ENCODE measurements at places on chromosomes 7 and 10.

GRCh38 chr7:16170671-16171070, 250.7 kb downstream of the CRPPA start:
- no peak for DNase-seq

- DNase-seq = no peak
Measured at GRCh38 chr10:79089632-79090031, 20.9 kb downstream of the ZMIZ1 start.

DNA sequence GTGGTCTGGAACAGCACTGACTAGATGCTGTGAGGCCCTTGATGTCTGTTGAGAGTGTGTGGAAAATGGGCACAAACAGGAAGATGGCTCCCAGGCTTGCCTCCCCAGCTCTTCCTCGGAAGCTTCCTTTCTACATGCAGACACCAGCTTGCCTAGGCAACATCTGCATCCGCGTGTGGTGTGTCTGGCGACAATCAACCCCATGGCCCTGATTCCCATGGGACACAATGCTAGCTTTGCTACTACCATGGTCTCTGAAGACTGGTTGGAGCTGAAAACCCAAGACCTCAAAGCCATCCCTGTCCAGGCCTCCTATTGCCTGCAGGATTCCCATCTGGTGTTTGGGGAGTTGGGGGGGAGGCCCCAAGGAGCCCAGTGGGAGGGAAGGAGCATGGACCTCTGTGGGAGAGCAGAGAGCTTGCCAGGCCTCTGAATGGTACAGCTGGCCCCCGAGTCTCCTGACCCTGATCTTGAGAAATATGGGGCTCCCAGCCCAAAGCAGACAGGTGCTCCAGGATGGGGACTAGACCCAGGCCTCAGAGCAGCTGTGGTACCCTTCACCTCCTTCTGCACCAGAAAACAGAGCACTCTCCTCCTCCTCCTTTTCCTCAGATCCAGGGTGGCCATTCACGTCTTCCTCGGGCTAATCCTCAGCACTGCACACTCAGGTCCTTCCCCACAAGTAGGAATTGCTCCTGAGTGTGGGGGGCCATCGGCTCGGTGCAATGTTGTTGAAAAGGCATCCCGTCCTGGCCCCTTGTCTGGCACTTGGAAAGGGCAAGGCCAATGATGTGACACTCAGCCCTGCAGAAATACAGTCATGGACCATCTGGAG, 57.6 kb downstream of the ARHGAP22 start:
- DNase-seq = no peak

DNA sequence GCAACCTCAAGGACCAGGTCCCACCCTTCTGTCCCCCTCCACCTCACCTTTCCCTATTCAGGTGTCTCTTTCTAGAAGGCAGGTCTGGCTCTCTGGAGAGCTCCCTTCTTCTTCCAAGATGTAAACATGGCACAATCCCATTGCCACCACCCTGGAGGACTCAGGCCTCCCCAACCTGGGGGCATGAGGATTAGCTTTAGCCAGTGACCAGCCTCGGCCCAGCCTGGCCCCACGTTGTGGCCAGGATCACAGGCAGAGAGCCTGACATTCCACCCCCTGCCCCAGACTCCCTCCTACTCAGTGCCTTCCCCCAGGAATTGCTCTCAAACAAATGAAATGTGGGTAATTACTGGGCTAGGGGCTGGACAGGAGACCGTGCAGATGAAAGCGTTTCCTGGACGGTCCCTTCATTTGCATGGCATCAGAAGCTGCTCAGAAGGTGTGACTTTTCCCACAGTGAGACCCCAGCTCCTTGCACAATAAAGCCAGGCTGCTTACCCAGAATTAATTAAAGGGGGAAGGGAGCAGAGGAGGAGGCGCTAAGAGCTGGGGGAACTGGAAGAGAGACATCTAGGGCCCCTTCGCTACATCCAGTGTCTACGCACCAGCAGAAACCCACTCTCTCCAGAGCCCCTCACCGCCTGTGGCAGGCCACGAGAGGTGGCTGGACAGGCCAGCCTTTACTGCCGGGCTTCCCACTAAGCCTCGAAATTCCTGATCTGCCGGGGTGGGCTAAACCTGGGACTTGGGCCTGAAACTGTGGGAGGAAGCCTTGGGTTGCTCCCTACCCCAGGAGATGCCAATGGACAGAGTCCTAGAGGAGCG, 7.7 kb downstream of the FGF8 start:
- DNase-seq = no peak

GRCh38 chr10:60035984-60036383, 129.6 kb upstream of the CCDC6 start:
- no peak for DNase-seq

DNA sequence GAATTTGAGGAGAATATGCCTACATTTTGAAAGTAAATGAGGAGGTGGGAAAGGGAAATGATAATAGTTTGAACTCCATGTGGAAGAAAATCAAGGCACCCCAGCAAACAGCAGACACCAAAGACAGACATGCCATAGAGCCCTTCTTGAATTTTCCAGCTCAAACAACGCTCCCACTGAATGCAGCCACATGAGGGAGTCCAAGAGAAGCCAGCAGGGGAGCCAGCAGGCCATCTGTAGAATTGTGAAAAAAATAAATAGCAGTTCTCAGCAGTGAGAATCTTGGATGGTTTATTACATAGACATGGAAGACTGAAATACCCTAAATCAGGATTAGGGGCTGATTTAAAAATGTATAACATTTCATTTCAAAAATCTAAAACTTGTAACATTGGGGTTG, 1567.3 kb upstream of the LRRTM3 start:
- no peak for DNase-seq

DNA sequence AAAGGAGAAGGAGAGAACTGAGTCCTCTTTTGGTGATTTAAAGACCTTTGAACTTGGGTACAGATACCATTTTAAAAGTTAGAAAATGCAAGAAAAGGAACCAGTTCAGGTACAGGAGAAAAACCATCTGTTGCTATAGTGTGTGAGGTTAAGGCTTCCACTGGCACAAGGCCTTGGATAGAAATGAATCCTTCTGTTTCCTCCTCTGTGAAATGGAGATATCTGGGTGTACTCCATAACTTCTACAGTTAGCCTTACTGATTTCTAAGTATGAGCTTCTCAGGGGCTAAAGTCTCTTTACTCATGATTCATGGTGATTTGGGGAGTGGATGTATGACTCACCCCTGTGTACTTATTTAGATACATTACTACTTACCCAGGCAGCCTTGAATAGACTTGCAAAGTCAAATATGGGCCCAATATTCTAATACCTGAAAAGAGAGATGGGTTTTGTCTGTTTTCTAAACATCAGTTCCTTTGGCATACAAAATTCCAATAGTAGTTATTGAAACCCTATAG, 117.2 kb upstream of the ADO start:
- DNase-seq = no peak

DNA sequence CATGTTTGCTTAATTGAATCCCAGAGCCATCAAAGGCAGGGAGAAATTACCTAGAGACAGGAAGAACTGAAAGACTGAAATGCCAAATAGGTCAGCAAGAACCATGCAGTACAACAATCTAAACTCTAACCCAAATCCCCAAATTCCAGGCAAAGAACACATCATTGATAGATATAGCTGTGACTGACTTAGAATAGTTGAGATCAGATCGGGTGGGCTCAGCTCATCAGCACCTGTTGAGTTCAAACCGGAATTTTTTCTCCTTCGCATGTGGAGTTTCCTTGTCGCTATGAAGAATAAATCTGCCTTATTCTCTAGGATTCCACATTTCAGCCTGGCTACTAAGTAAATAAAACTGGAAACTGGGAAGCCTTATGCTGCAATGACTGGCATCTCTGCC, 1.4 kb downstream of the ANKMY2 start:
- no peak for DNase-seq

GRCh38 chr7:8590791-8591190, 157.4 kb downstream of the NXPH1 start:
- no peak for DNase-seq

- DNase-seq = no peak
Measured at GRCh38 chr10:73773152-73773879, 8.5 kb upstream of the CHCHD1 start.

DNA sequence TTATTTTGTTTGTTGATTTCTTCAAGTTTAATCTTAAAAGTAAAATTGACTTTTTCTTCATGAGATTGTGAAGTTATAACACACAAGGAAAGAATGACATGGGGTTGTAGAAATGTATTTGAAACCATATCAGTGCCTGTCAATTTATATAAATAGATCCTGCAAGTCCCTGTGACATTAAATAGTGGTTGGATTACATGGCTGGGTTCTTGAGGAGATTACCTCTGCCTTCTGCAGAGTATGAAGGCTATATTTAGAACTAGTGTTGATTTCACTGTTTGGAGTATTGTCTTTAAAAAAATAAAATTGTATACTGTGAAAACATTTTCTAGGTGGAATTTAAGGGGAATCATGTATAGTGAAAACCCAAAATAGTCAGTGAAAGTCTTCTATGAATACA, 385.8 kb upstream of the SMIM30 start:
- no peak for DNase-seq

- DNase-seq = no peak
Measured at GRCh38 chr10:83425306-83425705, 714.0 kb upstream of the GHITM start.

GRCh38 chr7:127900732-127901685, 130.2 kb downstream of the LRRC4 start:
- no peak for DNase-seq

GRCh38 chr7:7789551-7789988, 71.2 kb upstream of the RPA3 start:
- DNase-seq = no peak

DNA sequence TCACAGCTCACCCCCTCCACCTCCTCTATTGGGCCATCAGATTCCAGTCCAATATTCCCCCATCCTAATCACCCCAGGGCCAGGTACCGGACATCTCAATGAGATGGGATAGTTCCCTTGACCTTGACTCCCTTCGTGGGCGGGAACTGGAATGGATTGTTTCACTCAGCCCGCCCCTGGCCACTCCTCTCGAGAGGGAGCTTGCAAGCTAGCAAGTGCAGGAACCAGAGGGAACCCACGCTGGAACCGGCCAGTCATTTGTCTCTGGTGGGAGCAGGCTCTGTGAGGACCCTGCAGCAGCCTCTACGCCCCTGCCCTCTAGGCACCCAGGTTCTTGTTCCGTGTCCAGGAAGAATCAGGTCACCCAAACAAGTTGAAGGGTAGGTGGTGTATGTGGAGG, 11.0 kb upstream of the RADIL start:
- no peak for DNase-seq

- DNase-seq = no peak
Measured at GRCh38 chr7:3356173-3356572, 55.1 kb downstream of the SDK1 start.

GRCh38 chr7:44894888-44895580, 9.7 kb upstream of the PURB start:
- DNase-seq = no peak

DNA sequence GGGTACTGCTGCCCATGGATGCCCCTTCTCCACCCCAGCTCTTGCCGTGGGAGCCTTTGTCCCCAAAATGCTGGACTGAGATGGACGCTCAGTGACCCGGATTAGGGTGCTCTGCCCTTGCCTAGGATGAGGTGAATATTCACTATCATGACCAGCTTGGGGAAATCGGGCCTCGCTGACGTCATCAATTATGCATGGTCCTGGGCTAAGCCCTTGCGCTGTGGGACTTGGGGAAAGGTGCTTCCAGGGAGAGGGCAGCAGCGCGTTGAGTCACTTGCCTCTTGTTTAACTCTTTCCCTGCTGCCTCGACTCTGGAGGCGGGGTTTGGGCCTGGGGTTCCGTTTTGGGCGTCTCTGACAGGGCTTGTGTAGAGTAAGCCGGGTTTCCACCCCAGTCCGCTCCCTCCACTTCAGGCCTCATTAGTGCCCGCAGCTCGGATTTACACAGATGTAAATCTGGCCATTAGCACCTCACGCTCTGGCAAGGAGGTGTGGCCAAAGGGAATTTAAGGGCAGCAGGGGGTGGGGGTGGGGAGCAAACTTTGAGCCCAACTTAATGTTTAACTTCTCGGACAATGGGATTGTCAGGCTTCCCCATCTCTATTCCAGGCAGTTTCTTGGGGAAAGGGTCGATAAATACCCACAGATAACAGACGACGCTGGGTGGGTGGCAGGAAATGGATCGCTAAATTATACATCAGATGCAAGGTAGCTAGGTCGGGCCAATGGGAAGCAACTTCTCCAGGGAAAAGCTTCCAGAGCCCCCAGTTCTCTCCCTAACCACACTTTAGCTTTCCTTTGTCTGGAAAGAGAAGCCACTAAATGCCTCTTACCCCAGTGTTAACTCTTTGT, 51.3 kb upstream of the TCF7L2 start:
- no peak for DNase-seq

DNA sequence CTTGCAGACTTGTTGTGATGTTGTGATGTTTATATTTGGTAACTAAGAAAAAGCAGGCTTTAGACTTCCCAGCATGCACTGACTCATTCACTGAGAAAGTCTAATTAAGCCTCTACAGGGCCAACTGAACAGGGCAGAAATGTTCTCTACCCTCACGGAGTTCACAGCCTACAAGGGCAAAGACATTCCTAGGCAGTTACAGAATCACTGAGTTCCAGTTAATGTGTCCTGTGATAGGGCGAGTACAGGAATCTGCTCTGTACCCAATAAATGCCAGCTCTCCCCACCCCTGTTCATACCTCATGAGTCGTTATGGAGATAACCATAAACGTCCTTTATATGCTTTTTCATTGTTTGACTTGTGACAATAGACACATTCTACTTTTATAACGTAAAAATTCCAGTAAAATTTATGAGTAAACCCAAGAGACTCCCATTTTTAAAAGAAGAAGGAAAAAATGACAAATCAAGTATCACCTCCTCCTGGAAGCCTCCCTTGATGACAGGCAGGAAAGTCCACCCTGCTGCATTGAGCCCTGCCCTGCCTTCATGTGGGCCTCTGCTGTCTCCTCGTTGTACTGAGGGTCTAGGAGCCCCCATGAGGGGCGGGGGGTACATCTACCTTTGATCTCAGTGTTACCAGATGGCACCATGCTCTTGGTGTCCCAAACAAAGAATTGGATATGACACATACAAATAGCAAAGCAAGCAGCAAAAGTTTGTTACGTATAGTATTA, 14.3 kb downstream of the MUC12 start:
- no peak for DNase-seq

- no peak for DNase-seq
Measured at GRCh38 chr10:60729106-60729505, 49.2 kb upstream of the CDK1 start.

- no peak for DNase-seq
Measured at GRCh38 chr7:157638563-157638962, 301.8 kb downstream of the DNAJB6 start.

DNA sequence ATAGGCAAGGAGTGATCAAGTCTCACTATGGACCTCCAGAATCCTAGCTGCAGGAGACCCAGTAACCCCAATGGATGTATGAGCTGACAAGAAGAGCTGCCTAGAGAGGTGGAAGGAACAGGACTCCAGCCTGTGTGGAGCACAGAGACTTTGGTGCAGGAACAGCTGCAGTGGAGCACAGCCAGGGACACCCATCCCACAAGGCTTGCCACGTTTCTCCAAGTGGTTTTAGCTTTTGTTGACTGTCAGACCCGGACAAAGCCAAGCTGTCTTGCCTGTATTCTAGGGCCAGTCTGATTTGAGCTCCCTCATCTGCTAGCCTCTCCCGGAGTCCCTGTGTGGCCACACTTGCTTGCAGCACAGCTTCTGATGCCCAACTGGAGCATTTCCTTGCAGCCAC, 224.7 kb downstream of the CHRM2 start:
- no peak for DNase-seq
